HT-29 (cell line): ENCODE measurements at places on chromosomes 11 and 22.

- DNase-seq = peak; percentile 78
These were observed 1.0 kb downstream of the POU2AF3 start for GRCh38 chr11:111299101-111300026.

- no peak for DNase-seq
These were observed 52.8 kb downstream of the LRRC32 start for GRCh38 chr11:76617553-76618265.

GRCh38 chr22:38628444-38628843, 27.7 kb downstream of the FAM227A start:
- no peak for DNase-seq

DNA sequence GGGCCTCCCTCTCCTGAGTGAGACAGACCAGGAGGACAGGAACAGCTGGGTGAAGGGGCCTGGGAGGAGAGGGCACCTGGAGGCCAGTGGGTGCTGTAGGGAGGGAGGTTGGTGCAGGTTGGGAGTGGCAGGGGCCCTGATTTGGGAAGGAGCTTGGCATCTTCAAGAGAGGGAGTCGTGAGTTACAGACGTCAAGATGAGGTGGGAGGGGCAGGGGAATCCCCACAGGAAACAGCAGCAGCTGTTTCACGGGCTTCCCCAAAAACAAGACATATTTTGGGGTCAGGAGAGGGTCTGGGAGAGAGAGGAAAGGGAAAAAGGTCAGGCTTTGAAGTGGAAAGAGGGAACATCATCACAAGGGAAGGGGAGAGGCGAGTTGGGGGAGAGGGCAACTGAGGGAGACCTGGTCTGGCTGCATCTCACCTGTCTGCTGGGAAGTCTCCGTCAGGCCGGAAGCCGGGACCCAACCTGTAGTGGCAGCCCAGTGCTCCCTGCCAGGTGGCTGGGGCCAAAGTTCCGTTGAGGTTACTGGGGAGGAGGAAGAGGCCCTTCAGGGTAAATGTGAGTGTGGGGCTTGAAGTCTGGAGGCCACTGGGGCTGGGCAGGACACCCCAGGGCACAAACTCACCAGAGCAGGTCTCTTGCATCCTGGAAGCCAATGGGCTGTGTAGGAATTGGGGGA, 4.4 kb downstream of the NAALADL1 start:
- no peak for DNase-seq
